ENCODE measurements at places on chromosomes 13 and 19.

GRCh38 chr19:6276447-6276846, 3.3 kb downstream of the MLLT1 start:
- no peak for DNase-seq

GRCh38 chr13:49444524-49445395, 686 bp downstream of the SETDB2 start:
- peak; percentile 19 for DNase-seq

DNA sequence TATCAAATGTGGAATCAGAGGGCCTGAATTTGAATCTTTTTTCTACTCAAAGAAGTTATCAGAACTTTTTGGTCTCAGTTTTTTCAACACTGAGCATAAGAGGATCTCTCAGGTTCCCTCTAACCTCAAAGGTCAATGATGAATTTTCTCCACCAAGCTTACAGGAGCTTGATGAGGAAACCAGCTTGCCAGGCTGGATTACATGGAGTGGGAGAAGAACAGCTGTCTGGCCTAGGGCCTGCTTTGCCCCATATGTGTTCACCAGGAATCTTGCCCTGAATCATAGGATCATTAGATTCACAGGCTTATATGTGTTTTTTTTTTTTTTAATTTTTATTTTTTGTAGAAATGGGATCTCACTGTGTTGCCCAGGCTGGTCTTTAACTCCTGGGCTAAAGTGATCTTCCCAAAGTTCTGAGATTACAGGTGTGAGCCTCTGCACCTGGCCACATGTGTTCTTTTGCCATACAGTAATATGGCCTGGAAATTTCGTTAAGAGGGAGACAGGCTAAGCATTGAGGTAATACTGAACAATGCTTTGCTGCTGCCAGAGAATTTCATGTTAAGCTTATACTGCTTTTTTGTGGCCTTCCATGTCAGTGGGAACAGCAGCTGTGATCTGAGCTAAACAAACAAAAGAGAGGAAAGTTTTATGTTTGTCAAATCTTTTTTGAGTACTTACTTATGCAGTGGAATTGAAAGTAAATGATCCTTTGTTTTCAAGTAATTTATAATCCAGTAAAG, 110.6 kb downstream of the DNAJC3 start:
- DNase-seq = no peak

DNA sequence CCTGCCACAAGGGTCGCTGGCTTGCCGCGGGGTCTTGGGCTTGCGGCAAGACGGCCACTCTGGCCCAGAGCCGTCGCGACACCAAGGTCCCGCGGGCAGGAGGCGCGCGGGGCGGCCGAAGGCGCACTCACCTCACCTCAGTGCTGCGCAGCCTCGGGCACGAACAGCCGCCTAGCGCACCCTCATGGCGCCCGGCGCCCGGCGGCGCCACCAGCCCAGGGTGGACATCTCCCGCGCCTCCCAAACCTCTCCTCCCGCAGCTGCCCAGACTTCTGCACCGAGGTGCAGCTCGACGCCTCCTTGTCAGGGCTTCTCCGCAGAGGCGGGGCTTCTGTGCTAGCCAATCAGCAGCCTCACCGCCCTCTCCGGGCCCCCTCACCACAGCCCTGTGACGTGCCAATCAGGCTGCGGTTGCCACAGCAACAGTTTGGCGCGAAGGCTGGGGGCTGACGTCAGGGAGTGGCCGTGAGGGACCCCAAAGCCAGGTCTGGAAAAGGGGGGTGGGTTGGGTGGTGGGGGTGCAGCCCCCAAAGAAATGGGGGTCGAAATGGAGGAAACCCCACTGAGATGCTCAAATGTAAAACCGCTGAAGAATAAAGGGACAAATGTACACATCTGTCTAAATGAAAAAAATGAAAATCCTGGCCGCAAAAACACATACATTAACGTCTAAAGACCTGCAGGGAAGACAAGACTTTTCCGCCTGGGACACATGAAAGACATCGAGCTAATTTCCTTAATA, at the start of the genes PEG3 and ZIM2:
Gene PEG3, minus strand, starts transcription at position 276 of the 742 bp plus-strand sequence. CDS start 16,071 bp downstream, outside the sequence.
Gene ZIM2, minus strand, starts transcription at position 276 of the 742 bp plus-strand sequence. CDS start 16,449 bp downstream, outside the sequence.
- DNase-seq = no peak
